ENCODE measurements at places on chromosomes 4 and X. TPM values are rescaled to one million over a fixed set of nuclear protein-coding genes. Genes with fewer than 3 reads are reported as not detected.

Gene MAGEE1
- 0.74 TPM for total RNA-seq

Gene RAB41
- total RNA-seq: not detected

Gene RS1
- total RNA-seq: not detected

Gene XAGE2
- total RNA-seq: not detected

DNA sequence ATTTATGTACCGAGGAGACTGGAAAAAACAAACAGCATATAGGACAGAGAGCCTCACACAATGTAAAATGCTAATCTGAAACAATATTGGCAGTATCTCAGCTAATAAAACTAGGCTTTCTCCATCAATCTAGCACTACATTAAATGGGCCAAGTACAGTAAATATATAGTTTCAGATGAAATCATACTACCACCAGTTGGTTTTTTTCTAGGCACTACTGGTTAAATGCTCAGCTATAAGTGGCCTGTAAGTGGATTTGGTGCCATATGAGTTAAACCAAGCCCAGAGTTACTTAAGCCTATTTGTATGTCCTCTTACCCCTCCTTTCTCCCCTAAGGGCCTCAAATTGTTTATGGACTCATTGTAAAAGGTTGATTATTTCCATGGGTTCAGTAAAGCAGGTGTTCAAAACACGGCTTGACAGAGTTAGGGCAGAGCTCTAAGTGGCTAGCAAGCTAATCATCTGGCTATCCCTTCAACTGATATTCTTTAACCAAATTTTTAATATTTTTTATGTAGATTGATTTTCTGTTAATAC is 57.5 kb downstream of the FAM13A start:
- H3K27me3 ChIP-seq: no peaks in the 10 kb centered on the region
- H3K4me3 ChIP-seq: no peak overlapping the region
- no peak for DNase-seq
- H3K36me3 ChIP-seq: no peaks in the 10 kb centered on the region

- no peak for DNase-seq
- H3K36me3 ChIP-seq: no peaks in the 10 kb centered on the region
- H3K4me1 ChIP-seq: no peaks in the 10 kb centered on the region
- no peak overlapping the region for H3K4me3 ChIP-seq
These were observed 88.6 kb downstream of the TSPAN7 start for GRCh38 chrX:38649674-38650647.

GRCh38 chrX:144901521-144901920 is 345.8 kb upstream of the SPANXN1 start:
- DNase-seq: no peak
- no peak overlapping the region for H3K4me3 ChIP-seq
- no peaks in the 10 kb centered on the region for H3K36me3 ChIP-seq
- no peaks in the 10 kb centered on the region for H3K27me3 ChIP-seq

GRCh38 chr4:85866508-85866907 is 391.6 kb downstream of the ARHGAP24 start:
- no peak overlapping the region for H3K27ac ChIP-seq
- no peaks in the 10 kb centered on the region for H3K27me3 ChIP-seq
- H3K4me1 ChIP-seq: peaks cover 29% of the 10 kb centered on the region
- no peak overlapping the region for H3K4me3 ChIP-seq
- no peak for DNase-seq
- H3K36me3 ChIP-seq: no peaks in the 10 kb centered on the region

DNA sequence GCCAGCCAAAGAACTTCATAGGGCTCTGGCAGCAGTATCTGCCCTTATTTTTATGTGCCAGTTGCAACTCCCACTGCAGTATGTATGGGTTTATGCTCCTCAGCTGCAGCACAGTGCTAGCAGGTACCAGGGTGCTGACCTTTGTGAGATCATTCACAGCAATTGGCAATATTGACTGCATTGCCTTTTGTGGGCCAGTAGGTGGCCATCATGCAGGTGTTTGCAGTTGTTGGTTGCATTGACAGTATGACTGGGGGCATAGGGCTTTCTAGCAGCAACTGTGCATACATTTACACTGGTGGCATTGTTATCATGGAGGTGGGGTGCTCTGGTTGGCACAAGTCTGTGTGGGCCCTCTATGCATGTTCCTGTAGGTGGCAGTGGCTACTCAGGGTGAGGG is 42.5 kb downstream of the FAAH2 start:
- no peaks in the 10 kb centered on the region for H3K4me1 ChIP-seq
- H3K27ac ChIP-seq: no peak overlapping the region
- no peaks in the 10 kb centered on the region for H3K27me3 ChIP-seq
- H3K4me3 ChIP-seq: no peak overlapping the region
- H3K36me3 ChIP-seq: no peaks in the 10 kb centered on the region
- DNase-seq: peak; percentile 13

- H3K27me3 ChIP-seq: no peaks in the 10 kb centered on the region
- H3K4me3 ChIP-seq: no peak overlapping the region
- H3K27ac ChIP-seq: no peak overlapping the region
- no peaks in the 10 kb centered on the region for H3K36me3 ChIP-seq
- H3K4me1 ChIP-seq: no peaks in the 10 kb centered on the region
These were observed 60.5 kb upstream of the TAB3 start for GRCh38 chrX:30949554-30949953.

DNA sequence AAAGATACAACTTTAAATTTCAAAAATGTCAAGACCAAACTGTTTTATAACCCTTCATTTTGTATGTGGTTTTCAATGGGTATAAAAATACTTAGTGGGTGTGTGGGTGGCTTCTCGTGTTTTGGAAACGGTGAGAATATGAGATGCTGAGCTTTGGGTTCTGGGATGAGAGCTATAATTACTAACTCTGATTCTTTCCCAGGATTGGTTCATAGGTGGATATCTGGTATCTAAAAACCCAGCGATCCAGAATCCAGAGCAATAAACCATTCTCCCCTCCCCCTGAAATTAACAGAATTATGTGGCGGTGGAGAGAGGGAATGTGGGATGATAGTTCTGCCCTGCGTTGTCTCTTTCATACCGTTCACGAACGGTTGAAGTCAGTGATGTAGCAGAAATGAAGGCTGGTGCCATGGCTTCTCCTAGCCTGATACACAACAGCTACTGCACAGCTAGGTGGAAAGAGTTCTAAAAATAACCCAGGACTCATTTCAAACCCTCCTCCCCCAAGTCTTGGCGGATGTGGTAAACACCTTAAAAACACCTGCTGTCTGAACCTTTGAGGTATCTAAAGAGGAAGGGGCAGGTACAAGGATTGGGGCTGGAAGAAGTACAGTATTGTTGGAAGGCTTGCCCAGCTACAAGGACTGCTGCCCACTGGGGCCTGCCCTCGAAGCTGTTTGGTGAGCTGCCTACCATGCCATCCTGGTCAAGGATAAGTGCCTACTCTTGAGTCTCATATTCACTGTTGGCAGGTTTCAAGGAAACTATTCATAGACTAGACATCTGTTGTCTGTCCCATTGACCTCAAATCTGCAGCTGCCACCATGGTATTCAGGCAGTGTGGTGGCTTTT is 44.5 kb downstream of the SEPTIN11 start:
- no peak overlapping the region for H3K4me3 ChIP-seq
- peaks cover 7% of the 10 kb centered on the region for H3K36me3 ChIP-seq
- DNase-seq: no peak
- no peaks in the 10 kb centered on the region for H3K27me3 ChIP-seq

GRCh38 chrX:134407065-134407376 is 52.9 kb upstream of the HPRT1 start:
- H3K4me1 ChIP-seq: peaks cover 8% of the 10 kb centered on the region
- no peaks in the 10 kb centered on the region for H3K36me3 ChIP-seq
- H3K4me3 ChIP-seq: no peak overlapping the region
- no peak overlapping the region for H3K27ac ChIP-seq

- H3K27ac ChIP-seq: no peak overlapping the region
- no peak for DNase-seq
- no peak overlapping the region for H3K4me3 ChIP-seq
- no peaks in the 10 kb centered on the region for H3K36me3 ChIP-seq
These were observed 68.1 kb downstream of the TMEM164 start for GRCh38 chrX:110070970-110071369.

GRCh38 chr4:83013902-83014301 is 3.3 kb upstream of the LIN54 start:
- no peak for DNase-seq
- H3K4me3 ChIP-seq: peak overlapping the region; percentile 68
- H3K27ac ChIP-seq: no peak overlapping the region
- H3K4me1 ChIP-seq: peaks cover 19% of the 10 kb centered on the region
- no peaks in the 10 kb centered on the region for H3K27me3 ChIP-seq
- H3K36me3 ChIP-seq: no peaks in the 10 kb centered on the region

GRCh38 chr4:40585201-40585799 is 44.4 kb downstream of the RBM47 start:
- H3K36me3 ChIP-seq: no peaks in the 10 kb centered on the region
- no peak overlapping the region for H3K27ac ChIP-seq
- H3K4me3 ChIP-seq: no peak overlapping the region
- no peaks in the 10 kb centered on the region for H3K4me1 ChIP-seq
- DNase-seq: no peak
- H3K27me3 ChIP-seq: peaks cover 10% of the 10 kb centered on the region

- no peak for DNase-seq
- no peaks in the 10 kb centered on the region for H3K36me3 ChIP-seq
- H3K4me3 ChIP-seq: no peak overlapping the region
- H3K27me3 ChIP-seq: no peaks in the 10 kb centered on the region
These were observed 56.4 kb upstream of the PAK3 start for GRCh38 chrX:111039606-111040005.

GRCh38 chr4:167088115-167088514 is 146.2 kb downstream of the SPOCK3 start:
- DNase-seq: no peak
- H3K4me1 ChIP-seq: no peaks in the 10 kb centered on the region
- no peak overlapping the region for H3K27ac ChIP-seq
- H3K36me3 ChIP-seq: no peaks in the 10 kb centered on the region

DNA sequence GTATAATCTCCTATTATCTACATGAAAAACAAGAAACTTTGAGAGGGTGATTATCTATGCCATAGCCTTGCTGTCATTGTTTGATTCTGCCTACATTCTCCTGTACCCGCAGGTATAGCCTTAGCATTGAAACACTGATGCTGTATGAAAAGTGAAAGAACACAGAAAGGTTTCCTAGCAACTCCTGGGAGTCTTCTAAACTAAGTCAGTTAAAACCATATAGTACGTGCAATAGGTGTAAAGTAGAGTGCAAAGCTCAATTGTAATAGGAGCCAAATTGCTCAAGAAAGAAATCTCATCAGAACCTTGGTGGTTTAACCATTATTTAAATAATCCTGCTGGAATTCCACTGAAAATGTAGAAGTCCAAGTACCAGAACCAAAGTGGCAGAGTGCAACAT is 489.7 kb downstream of the PCDH10 start:
- no peaks in the 10 kb centered on the region for H3K4me1 ChIP-seq
- no peak for DNase-seq
- no peak overlapping the region for H3K27ac ChIP-seq
- no peaks in the 10 kb centered on the region for H3K27me3 ChIP-seq
- H3K4me3 ChIP-seq: no peak overlapping the region

DNA sequence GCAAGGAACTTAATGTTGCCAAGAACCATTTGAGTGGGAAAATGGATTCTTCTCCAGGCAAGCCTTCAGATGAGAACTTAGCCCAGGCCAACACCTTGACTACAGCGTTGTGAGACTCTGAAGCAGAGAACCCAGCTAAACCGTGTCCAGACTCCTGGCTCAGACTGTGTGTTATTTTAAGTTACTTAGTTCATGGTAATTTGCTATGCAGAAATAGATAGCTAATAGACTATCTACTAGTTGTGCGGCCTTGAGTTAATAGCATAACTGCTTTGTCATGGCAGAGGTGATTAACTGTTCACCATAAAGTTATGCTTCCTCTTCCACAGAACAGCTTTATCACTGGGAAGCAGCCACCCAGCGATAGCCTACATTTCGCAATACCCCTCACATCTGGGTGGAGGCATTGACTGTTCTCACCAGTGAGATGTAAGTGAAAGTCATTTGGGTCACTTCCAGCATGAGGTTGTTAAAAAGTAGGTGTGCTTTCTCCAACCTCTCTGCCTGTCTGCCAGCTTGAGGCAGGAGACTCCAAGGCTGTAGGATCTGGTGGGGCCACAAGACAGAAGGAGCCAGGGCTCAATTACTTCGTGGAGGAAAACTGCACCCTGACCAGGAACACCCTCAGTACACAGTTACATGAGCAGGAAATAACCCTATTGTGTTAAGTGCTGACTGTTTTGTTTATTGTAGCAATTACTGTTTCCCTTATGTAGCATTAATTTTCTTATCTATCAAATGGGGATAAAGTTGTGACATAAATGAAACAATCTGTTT is 94.2 kb downstream of the GPAT3 start:
- no peak overlapping the region for H3K4me3 ChIP-seq
- H3K4me1 ChIP-seq: peaks cover 20% of the 10 kb centered on the region
- no peaks in the 10 kb centered on the region for H3K27me3 ChIP-seq
- peak; percentile 92 for DNase-seq
- H3K27ac ChIP-seq: peak overlapping the region; percentile 57
- no peaks in the 10 kb centered on the region for H3K36me3 ChIP-seq

DNA sequence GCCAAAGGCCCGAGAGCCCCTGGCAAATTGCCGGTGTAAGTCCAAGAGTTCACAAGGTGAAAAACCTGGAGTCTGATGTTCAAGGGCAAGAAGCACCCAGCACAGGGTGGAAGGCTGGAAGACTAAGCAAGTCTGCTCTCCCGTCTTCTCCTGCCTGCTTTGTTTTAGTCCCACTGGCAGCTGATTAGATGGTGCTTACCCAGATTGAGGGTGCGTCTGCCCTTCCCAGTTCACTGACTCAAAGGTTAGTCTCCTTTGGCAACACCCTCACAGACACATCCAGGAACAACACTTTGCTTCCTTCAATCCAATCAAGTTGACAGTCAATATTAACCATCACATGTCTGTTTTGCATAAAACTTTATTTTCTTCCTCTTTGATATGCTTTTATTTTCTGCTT is 157.4 kb downstream of the HS3ST1 start:
- H3K4me1 ChIP-seq: no peaks in the 10 kb centered on the region
- DNase-seq: no peak
- no peak overlapping the region for H3K4me3 ChIP-seq
- H3K36me3 ChIP-seq: no peaks in the 10 kb centered on the region
- no peak overlapping the region for H3K27ac ChIP-seq
- H3K27me3 ChIP-seq: no peaks in the 10 kb centered on the region

Data from endothelial cell of umbilical vein (primary cell).